SK-N-DZ (cell line): ENCODE measurements at places on chromosomes 11 and 22.

- DNase-seq = peak; percentile 76
These were observed 39.7 kb downstream of the TPBGL start for GRCh38 chr11:75280227-75280701.

DNA sequence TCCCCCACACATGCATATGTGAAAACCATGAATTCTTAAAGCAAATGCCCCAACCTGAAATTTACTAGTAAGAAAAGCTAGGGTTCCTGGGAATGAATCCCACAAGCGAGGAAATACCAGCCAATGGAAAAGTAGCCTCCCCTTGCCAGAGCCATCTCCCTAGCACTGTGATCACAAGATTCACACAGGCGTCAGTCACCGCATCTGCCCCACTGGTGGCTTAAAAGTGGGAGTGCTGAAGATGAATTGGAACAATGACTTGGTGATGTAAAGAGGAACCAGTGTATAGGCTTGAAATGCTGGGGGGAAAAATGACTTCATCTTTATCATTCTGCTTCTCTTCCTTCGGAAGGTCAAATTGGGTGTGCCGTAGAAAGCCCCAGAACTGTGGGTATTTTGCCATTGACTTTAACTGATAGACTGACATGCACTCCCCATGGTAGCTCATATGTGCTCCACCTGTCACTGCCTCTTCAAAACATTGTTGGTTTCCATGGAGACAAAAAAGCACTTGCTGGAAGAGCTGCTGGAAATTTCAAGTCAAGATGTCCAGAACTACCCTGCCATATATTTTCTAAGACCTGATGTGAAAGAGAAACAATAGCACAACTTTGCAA lies 19.2 kb upstream of the ASPHD2 start:
- no peak for DNase-seq

GRCh38 chr11:64088162-64089026 lies 52.7 kb downstream of the FLRT1 start:
- peak; percentile 57 for DNase-seq

GRCh38 chr11:131491503-131491902 lies 121.1 kb downstream of the NTM start:
- no peak for DNase-seq

DNA sequence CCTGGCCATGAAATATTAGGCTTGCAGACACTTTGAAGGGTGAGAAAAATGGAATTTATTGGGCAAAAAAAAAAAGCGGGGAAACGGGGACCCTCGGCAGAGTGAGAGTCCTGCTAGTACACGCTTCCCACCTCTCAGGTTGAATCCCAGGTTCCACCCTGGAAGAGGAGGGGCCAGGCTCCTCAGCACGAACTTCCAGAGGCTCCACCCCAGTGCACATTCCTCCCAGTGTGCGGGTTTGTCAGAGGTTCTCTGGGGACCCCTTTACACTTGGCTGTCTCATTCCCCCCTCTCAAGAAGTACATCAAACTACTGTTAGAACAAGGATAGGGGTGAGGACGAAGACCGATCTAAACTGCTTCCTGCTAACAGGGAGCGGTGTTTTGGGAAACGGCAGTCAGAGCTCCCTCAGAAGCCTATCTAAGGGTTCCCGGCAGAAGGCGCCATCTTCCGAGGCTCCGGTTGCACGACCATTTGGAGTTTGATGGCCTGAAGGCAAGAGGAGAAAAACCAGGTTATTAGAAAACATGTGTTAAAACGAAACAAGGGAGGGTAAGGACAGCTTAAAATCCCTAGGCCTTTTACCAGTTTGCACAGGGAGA lies 27.5 kb downstream of the FOLR3 start:
- no peak for DNase-seq

DNA sequence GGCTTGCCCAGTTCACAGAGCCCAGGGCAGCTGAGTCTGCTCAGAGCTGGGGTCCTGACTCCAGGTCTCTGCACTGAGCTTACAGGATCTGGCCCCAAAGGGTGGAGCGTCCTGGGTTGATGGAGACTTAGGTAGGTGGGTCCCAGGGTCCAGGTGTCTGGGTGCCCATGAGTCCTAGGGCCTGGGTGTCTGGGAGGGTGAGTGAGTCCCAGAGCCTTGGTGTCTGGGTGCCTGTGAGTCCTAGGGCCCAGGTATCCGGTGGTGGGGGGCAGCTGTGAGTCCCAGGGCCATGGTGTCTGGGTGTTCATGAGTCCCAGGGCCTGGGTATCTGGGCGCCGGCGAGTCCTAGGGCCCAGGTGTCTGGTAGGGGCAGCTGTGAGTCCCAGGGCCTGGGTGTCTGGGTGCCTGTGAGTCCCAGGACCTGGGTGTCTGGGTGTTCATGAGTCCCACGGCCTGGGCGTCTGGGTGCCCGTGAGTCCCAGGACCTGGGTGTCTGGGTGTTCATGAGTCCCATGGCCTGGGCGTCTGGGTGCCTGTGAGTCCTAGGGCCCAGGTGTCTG lies 1505.6 kb downstream of the BRD1 start:
- DNase-seq = no peak

DNA sequence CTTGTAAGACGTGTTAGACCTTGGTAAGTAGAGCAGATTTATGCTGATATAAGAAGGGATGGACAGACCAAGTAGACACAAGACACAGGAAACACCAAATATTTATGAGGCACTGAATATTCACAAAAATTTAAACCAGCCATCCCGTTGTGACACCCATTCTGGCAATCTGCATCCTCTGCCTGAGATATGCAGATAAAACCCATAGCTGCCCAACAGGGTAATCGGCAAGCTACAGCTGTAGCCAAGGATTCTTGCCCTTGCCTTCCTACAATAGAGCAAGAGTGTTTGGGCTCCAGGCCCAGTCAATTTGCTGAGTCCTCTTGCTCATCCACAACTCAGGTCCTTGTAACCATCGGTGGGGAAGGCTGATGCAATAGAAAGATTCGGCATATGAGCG lies 18.5 kb upstream of the MPZL2 start:
- no peak for DNase-seq

DNA sequence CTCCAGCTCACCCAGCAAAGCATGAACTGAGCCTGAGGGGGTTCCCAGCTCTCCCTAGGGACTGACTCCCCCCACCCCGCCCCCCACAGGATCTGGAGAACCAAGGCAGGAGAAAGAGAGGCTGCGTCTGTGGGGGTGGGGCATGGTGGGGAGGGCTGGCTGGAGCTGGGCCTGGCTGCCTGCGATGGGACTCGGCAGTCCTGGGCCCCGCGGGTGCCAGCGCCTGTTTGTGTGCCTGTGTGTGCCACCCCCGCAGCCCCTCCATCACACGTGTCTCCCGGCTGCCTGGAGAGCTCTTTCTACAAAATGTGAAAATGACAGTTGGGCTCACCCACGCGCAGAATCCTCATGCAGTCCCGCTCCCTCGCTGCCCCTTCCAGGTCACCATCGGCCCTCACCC lies 46.8 kb downstream of the CACNA1I start:
- no peak for DNase-seq

GRCh38 chr11:76841923-76842452 lies 18.7 kb upstream of the ACER3 start:
- DNase-seq = no peak

- DNase-seq = no peak
These were observed 183.5 kb upstream of the SORL1-AS1 start for GRCh38 chr11:121636081-121636799.

DNA sequence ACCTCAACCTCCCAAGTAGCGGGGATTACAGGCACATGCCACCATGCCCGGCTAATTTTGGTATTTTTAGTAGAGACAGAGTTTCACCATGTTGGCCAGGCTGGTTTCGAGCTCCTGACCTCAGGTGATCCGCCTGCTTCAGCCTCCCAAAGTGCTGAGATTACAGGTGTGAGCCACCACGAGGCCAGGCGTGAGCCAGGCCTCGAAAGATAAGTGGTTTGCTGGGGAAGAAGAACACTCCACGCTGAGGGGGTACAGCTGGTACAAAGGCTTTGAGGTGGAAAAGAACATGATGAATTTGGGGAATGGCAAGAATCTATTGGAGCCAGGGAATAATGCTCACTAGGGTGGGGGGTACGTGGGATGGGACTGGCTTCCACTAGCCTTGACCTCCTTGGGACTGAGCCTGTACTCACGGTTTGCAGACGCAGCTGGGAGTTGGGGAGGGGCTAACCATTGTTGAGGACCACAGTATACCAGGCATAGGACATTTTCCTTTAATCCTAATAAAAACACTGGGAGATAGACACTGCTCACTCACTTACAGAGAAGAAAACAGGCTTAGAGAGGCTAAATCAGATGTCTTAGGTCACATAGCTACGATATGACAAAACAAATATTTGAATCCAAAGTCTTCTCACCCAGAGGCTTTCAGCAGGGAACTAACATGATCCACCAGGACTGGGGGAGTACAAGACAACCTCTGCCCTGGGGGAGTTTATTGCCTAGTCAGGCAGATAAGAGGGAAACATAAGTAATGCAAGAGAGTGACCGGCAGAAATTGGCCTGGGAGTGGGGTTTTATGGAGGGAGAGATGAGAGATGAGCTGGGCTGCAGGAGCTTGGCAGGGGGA lies 4.9 kb downstream of the SLCO2B1 start:
- no peak for DNase-seq

DNA sequence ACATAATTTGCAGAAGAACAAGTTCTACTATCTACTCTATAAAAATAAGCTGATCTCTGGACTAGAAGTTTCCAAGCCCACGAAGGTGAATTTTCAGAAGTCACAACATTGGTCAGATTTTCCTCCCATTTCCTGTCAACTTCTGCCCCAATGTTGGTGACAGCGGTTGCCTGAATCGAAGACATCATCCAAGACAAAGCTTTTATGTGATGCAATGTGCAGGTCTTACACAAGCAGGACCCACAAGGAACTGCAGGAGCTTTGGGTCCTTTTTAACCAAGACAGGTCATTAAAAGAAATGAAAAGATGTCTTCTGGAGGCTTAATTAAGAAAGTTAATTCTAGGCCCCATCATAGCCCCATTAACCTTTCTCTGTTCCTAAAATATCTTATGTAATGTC lies 125.6 kb upstream of the BLID start:
- no peak for DNase-seq

DNA sequence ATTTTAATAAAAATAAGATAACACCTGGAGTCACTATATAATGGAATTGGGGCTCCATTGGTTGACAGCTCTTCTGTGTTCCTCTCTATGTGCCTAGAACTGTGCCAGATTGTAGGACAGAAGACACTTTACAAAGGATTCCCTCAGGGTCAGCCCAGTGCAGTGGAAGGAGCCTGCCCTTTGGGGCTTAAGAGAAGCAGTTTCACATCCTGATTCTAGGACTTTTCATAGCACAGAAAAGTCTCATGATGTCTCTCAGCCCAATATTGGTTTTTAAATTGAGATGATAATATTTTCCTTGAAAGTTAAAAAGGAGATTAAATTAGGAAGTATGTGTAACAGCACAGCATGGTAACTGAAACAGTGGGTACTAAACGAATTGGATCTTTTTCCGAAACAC lies 7.1 kb downstream of the PLAAT4 start:
- no peak for DNase-seq

- DNase-seq = no peak
These were observed 25.7 kb upstream of the MSANTD2 start for GRCh38 chr11:124825876-124826275.

- DNase-seq = no peak
These were observed 1.9 kb upstream of the LTBP3 start for GRCh38 chr11:65559951-65560537.

DNA sequence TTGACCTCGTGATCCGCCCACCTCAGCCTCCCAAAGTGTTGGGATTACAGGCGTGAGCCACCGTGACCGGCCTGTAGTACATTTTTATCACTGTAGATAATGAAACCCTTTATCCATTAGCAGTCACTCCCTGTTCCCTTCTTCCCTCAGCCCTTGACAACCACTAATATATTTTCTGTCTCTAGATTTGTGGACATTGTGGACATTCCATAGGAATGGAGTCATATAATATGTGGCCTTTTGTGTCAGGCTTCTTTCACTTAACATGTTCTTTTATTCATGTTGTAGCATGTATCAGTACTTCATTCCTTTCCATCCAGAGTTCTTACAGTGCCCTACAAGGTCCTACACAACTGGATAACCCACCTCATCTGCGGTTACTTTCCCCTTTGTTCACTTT lies 30.5 kb downstream of the RRM1 start:
- no peak for DNase-seq

GRCh38 chr22:43476751-43477725 lies 65.2 kb downstream of the MPPED1 start:
- no peak for DNase-seq

GRCh38 chr11:20844216-20844615 lies 174.8 kb downstream of the NELL1 start:
- DNase-seq = no peak

DNA sequence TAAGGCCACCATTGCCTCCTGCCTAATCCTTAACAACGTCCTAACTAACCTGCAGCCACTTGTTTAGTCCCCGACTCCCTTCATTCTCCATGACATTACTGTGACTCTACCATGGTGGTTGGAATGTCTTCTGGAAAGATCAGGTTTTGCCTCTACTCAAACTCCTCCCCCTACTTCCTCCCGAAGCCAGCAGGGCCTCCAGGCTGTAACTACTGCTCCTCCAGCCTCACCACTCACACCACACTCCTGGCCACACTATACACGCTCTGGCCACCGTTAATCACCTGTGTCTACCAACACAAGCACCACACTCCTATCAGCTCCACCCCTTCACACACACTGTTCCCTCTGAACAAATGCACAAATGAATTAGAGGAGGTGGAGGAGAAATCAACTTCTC lies 69.2 kb downstream of the PACSIN2 start:
- DNase-seq = no peak

DNA sequence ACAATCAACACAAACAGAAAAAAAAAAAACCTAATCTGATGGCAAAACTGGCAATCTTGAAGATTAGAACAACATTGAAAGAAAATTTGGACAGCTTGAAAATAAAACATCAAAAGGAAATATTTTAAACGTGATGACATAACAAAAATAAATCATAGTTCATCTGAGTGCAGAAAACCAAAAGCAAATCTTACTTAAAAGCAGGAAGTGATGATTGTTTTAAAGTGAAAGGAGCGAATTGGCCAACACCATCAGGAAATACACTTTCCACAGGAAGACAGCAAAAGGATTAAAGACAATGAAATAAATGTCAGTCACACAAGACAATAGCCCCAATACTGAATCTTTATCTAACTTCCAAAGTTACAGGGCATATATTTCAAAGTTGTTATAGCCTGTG lies 696.5 kb upstream of the CHORDC1 start:
- no peak for DNase-seq

- no peak for DNase-seq
These were observed 3.1 kb upstream of the TMA7B start for GRCh38 chr22:39956932-39957664.

DNA sequence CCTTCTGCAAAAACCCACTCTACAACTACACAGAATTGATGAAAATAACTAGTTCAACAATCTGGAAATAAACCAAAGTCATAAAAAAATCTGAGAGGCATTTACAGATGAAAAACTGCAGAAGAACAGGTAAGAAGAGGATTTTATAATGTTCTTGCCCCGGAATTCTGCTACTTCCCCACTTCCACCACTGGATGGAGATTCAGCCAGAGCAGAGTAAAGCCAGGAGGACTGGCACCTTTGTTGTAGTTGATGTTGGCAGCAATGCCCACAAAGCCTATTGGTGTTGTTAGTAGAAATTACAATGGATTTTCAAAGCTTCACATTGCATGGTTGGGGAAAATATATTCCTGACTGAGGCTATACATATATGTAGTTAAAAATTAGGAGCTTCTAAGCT lies 640.2 kb downstream of the LRRC4C start:
- DNase-seq = no peak
